ENCODE measurements at places on chromosomes 2 and 18.
A peak's percentile ranks its signal among the peaks of the same experiment; 100 is the strongest.

DNA sequence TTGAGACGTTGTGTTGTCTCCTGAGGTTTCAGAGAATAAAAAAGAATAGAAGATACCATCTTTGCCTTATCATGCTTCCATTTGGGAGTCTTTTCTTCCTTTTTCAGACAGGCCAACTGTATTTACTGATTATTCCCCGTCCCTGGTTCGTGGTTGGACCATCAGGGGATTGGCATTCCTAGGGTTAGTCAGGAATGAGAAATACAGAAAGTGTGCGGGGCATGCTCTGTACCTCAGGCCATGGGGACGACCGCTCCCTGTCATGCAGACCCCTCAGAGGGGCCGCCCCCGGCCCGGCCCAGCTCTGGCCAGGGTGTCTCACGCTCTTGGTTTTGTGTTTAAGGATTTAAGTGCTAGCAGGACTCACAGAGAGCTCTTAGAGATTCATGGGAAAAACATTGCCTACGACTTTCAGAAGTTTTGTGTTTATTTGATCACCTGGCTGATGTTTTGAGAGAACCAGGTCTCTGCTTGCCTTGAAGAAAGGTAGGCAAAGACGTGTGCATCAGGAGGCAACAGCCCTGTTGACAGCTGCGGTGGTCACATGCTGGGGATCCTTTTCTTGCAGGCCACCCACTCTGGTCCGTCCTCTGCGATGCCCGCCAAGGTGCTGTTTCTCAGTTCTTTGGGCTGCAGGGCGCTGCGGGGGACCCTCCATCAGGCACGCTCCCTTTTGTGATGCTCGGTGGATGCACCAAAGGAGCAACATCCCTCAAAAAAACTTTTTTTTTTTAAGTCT lies 317.8 kb downstream of the AGAP1 start:
- no peak for DNase-seq

- no peak for DNase-seq
Observed at GRCh38 chr18:44876755-44877154, 196.1 kb downstream of the SETBP1 start.

- no peak for DNase-seq
Observed at GRCh38 chr18:72993250-72993649, 125.5 kb upstream of the NETO1 start.

DNA sequence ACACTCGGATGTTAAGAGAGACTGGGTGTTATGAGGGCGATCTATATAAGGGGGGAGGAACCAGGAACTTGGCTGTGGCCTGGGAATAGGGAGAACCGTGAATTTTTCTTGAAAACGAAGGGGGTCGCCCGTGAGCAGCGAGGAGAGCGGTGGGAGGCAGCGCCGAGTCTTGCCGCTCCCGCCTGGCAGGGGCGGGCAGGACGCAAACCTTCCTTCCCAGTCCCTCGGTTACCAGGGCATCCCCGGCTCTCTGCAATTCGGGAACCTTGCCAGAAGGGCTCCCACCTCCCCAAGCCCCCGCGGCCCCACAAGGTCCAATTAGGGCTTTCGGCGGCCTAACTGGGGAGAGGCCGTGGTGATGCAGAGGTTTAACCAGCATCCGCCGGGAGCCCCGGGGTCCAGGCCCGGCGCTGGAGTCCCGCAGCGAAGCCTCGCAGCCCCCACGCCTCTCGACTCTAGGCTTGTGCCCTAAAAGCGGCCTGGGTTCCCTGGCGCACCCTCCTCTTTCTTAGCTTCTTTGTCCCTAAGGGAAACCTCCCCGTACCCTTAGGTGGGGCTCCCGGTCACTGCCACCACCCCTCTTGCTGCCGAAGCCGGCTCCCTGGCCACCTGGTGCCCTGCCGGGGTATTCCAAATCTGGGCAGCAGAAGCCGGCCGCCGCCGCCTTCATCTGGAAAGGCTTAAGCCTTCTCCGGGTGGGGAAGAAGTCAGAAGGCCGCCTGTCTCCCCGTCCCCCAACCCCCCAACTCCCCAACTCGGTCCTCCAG lies 680 bp upstream of the FHOD3 start:
- DNase-seq, result peak; percentile 57

- DNase-seq, result no peak
Observed at GRCh38 chr18:58671632-58672564, 633 bp downstream of the MALT1 start.

DNA sequence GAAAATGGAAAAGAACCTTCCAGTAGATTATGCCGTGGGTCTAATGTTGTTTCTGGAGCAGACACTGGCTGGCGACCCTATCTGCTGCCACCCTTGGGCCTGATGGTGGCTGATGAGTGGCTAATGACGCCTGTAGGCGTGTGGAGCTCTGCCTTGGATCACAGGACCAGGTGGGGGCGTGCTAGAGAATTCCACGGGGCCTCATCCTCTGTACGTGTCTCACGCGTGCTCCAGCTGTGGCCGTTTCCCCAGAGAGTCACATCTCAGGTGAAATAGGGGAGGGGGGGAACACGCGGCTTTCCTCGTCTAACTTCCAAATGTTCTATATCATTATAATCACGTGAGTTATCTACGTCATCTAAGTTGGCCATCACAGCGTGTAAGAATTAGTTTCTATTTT lies 160.9 kb upstream of the SMIM21 start:
- no peak for DNase-seq

DNA sequence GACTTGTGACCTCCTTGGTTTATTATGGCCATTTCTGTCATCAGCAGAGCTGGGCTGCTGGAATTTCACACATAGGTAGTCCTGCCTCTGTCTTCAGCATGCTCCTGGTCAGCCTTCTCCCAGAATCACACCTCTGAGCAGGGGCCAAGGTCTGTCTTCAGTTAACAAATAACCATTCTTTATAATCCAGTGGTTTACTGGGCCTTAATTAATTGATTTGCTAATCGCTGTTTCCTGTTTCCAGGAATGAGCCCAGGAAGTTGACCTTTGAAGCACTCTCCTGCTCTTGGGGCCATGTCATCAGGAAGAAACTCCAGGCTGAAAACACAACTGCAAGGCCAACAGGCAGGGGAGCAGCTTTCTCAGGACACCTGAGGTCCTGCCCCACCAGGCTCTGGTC lies 278.5 kb downstream of the SRBD1 start:
- no peak for DNase-seq

GRCh38 chr2:212480447-212480846 lies 58.2 kb downstream of the ERBB4 start:
- DNase-seq, result no peak

GRCh38 chr2:11121099-11121822 lies 34.0 kb upstream of the SLC66A3 start:
- DNase-seq, result no peak

DNA sequence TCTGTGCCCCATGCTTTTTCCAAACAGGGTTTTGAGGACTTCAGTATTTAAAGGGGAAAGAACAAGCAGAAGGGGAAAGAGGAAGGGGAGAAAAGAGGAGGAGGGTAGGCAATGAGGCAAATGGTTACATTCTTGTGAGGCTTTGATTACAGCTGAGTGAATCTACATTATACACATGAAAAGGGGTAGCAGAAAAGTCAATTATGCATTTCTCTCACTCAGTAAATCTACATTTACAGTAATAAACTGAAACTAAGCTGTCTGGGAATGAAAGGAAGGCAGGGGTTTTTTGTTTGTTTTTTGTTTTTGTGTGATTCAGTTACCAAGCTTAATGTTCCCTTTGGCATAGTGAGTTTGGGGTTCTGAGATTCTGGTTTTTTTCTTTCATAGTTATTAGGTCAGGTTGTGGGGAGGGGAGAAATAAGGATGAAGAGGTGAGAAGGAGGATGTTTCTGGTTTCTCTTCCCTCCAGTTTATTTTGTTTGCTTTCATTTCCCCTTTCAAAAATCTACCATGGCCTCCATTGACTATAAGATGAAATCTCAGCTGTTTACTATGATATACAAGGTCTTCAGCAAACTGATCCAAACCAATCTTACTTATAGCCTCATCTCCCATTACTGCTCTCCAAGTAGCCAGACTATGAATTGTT lies 18.7 kb downstream of the C18orf63 start:
- no peak for DNase-seq

- no peak for DNase-seq
Observed at GRCh38 chr2:240503375-240503774, 54.4 kb downstream of the ANKMY1 start.

- no peak for DNase-seq
Observed at GRCh38 chr2:27955384-27956161, 65.0 kb downstream of the BABAM2 start.

DNA sequence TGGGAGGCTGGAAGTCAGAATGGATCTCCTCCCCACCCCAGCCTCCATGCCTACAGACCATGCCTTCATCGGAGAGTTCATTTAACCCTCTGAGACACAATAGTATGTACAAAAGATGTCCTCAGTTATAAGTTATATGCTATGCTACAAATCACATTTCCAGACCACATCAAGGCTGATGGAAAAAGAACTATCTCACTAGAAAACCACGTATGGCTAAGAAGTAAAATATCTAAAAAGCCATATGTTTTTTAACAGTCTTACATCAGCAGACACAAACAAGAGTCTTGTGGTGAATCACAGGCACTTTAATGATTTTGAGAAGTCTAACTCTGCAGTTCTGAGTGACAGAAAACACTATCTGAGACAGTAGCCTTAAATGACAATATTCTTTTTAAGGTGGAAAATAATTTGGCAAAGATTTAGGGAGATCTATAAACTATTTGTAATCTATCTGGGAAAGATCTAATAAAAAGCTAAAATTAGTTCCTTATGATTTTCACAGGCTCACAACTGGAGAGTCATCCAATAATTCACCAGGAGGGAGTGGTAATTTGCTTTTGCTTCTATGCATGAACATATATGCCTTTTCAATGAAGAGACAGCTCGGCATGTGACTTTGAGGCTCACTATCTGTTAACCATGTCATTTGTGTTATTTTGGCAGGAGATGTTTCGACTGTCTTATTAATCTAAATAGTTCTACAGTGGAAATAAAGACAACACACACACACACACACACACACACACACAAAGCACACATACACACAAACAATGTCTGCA lies 197.5 kb downstream of the IRS1 start:
- no peak for DNase-seq

- DNase-seq, result peak; percentile 68
Observed at GRCh38 chr2:173033084-173033483, 42.6 kb upstream of the MAP3K20 start.

GRCh38 chr2:237662671-237663093 lies 35.3 kb downstream of the LRRFIP1 start:
- DNase-seq, result peak; percentile 95

GRCh38 chr2:176234156-176234555 lies 35.1 kb upstream of the MTX2 start:
- no peak for DNase-seq

DNA sequence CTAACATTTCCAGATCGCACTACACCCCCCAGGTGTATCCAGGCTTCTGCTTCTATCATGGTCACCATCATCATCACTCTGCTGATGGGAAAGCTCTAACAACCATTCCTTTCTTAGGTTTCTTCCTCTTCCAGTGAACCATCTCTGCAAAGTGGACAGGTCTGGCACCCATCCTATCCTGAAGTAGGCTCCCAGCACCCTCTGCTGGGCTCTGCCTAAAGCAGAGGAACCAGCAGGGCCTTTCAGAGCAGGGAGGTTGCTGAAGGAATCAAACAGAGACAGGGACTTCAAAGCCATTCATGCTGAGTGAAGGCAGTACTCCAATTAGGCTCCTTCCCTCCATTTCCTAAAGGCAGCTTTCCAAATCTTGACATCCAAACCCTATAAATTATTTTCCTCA lies 27.2 kb upstream of the SATB2 start:
- DNase-seq, result no peak

DNA sequence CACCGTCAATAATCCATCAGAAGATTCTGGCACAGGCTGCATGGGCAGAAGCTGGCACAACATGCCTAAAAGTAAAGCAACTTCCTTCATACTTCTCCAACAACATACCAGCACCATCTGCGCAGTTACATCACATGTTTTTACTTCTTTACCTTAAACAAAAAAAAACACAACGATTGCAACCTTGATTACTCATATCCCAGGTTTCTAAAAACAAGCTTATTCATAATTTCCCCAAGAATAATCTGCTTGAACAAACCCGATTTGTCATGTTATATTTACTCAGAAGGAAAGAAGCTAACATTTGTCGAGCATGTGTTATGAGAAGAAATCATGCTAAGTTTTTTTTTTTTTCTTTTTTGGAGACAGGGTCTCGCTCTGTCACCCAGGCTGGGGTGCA lies 54.7 kb downstream of the THADA start:
- DNase-seq, result no peak

DNA sequence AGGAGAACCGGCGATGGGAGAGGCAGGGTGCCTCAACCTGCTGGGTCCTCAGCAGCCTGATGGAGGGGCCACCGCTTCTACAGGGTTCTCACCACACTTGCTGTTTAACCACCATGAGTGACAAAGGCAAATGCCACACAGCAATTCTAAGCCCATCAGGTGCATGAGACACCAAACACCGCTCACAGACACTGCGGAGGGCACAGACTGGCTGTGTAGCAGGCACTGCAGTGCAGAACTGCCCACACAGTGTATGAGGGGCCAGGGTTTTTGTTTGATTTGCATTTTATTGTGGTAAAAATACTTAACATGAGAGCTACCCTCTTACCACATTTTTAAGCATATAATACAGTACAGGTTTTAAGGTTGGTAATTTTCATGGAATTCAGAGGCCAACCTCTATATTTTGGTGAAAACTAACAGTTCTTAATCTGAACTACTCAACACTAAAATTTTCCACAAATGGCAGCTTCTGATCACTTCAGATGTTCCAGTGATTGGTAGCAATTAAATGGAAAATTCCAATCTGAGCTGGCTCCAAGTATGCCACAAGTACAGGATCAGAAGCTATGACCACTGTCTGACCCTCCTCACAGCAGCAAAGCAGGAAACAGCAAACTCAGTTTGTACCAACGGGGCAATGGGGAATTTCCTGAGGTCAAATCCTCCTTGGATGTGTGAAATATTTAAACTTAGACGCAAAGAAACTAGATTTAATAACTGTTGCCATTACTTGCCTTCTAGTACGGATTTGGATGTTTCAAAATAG lies 67.7 kb downstream of the FAM210A start:
- no peak for DNase-seq

DNA sequence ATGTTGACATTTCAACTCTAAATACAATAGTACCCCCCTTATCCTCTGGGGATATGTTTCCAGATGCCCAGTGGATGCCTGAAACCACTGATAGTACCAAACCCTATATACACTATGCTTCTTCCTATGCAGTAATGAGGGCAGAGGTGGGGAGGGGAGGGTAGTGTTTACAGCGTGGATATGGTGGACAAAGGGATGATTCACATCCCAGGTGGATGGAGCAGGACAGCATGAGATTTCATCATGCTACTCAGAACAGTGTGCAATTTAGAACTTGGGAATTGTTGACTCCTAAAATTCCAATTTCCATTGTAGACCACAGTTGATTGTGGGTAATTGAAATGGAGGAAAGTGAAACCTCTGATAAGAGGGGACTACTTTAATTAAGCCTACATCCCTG lies 75.4 kb downstream of the TSN start:
- no peak for DNase-seq

- DNase-seq, result no peak
Observed at GRCh38 chr2:97673182-97673914, 3.8 kb downstream of the C2orf92 start.

- peak; percentile 64 for DNase-seq
Observed at GRCh38 chr2:201466050-201466675, 14.6 kb downstream of the STRADB start.

DNA sequence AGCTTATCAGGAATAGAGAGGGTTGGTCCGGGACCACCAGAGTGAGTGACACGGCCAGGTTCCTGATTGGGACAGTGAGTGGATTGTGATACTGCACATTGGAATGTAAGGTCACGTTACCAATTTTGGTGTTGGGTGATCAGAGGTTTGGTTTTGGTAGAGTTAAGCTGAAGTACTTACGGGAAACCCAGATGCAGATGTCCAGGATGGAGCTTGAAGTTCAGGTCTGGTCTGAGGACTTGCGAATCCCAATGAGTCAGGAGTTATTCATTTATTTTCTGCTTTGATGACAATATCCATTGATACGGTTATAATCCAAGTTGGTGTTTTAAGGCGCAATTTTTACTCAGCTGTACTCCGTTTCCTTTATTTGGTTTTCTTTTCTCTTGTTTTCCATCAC lies 273.6 kb downstream of the ALPK2 start:
- DNase-seq, result no peak

Measured in fibroblast of the conjunctiva (primary cell).